ENCODE measurements at places on chromosomes 13 and 19. TPM values are rescaled to one million over a fixed set of nuclear protein-coding genes. Genes with fewer than 3 reads are reported as not detected.

GRCh38 chr19:22257381-22257780 is 28.9 kb upstream of the ZNF729 start:
- no peak for DNase-seq

DNA sequence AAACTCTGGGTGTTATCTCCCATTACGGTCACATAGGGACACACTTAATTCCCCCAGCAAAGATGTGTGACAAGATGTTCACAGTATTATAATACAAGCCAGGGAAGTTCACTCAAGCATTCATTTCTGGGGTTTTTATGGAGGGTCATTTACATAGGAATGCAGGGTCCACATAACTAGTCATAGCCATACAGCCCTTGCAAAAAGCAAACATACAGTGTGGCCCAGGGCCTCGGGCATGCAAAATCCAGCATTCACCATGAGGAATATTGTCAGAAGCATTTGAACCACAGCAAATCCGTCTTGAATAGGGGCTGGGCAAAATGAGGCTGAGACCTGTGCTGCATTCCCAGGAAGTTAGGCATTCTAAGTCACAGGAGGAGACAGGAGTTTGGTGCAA is 13.0 kb upstream of the ZNF460 start:
- DNase-seq = no peak

- no peak for DNase-seq
Measured at GRCh38 chr19:2457394-2458037, 757 bp upstream of the LMNB2 start.

DNA sequence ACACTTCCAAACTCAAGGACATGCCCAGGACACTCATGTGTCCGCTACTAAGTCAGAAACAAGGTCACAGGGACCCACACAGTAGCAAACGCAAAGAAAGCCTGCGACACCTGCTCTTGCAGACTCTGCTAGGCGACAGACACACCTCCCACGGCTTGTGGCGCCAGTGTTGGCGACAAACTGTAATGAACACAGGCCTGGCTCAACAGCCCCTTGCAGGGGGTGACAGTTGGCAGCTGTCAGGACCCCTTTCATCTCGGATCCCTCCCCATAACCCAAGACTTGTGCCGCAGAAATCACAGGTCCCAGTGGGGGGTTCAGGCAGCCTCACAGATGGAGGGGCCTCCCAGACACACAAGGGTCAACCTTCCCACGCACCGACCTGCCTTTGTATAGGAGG is 364 bp downstream of the CKM start:
- DNase-seq = no peak

DNA sequence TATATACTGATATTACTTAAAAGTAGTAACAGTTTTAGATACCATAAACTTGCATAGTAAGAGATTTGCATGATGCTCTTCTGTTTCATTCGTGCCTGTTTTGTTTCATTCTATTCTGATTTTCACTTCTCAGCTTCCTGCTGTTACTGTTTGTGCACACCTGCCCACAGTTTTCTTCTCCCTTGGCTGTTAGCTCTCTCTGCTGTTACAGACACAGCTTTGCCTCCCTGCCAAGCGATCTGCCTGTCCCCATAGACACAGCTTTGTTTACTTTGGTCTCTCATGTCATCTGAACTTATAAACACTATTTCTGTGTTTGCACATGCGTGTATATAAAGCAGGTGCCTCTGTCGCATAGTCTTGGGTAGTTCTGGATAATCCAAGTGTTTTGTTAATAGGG is 21.4 kb upstream of the UPF3A start:
- no peak for DNase-seq

GRCh38 chr13:71587193-71587592 is 279.8 kb downstream of the DACH1 start:
- no peak for DNase-seq

- no peak for DNase-seq
Measured at GRCh38 chr13:53105477-53105876, 76.9 kb downstream of the OLFM4 start.

DNA sequence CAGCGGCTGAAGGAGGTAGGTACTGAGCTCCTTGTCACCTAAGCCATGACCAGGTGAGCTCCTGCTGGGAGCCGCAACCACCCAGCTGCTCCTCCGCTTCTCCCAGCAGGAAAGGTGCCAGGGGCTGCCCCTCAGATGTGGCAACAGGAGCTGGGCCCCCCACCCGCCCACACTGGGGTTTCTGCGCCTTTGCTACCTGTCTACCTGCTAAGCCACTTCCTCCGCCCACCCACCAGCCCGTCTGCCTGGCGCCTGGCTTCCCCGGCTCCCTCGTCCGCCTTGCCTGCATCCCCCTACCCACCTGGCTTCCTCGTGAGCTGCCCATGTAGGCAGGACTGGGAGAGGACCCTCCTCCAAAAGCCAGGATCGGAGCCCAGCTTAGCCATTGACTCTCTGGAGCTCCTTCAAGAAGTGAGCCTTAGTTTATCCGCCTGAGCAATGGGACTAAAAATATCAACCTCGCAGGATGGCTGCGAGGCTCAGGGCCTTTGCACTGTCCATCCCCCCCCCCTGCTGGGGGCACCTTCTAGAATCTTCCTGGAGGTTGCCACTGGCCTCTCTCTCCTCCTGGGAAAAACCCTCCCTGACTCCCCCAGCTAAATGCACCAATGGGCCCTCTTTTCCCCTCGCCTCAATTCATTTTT is 55.8 kb upstream of the KLF2 start:
- no peak for DNase-seq

- DNase-seq = peak; percentile 96
Measured at GRCh38 chr19:46346821-46347571, at the start of gene PPP5C. TSS of gene PPP5C (plus strand) at chr19:46347087. CDS start at chr19:46347097, 10 bp downstream.

- no peak for DNase-seq
Measured at GRCh38 chr19:38701455-38702063, 42.7 kb downstream of the CAPN12 start.

DNA sequence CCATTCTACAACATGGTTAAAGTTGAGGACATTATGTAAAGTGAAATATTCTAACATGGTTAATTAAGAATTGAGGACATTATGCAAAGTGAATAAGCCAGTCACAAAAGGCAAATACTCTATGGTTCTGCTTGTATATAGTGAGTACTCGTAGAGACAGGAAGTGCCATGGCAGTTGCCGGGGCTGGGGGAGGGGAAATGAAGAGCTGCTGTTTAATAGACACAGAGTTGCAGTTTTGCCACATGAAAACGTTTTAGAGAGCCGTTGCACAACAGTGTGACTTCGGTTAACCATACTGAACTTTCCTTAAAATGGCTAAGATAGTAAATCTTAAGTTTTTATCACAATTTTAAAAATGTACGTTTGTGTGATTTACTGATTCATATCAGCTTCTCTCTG is 176.9 kb downstream of the SHISA2 start:
- no peak for DNase-seq

- no peak for DNase-seq
Measured at GRCh38 chr19:49749771-49750170, 13.3 kb downstream of the TSKS start.

DNA sequence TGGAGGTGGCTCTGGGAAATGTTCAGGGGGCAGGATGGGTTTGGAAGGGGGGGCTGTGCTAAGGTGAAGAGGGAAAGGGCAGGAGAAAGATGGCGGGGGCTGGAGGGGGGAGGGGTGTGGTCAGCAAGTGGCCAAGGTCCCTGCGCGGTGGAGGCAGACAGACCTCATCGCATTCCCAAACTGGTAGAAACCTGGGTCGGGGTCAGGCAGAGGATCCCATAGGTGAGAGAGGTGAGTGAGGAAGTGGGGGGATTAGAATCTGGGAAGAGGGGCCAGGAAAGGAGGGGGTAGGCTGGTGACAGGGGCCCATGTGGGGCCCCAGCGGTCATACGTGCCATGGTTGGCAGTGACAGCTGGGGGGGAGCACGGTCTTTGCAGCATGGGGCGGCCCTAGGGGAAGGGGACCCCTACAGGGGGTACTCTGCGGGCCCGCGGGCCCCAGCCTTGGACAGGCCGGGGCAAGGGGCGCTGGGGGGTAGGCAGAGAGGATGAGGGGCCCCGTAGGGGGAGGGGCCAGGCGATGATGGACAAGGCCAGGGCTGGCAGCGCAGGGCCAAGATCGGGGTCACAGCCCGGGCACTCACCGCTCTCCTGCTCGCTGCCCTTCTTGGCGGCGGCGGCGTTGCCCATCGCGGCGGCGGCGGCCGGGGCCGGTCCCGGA is 514 bp downstream of the PRKACA start:
- DNase-seq = no peak

DNA sequence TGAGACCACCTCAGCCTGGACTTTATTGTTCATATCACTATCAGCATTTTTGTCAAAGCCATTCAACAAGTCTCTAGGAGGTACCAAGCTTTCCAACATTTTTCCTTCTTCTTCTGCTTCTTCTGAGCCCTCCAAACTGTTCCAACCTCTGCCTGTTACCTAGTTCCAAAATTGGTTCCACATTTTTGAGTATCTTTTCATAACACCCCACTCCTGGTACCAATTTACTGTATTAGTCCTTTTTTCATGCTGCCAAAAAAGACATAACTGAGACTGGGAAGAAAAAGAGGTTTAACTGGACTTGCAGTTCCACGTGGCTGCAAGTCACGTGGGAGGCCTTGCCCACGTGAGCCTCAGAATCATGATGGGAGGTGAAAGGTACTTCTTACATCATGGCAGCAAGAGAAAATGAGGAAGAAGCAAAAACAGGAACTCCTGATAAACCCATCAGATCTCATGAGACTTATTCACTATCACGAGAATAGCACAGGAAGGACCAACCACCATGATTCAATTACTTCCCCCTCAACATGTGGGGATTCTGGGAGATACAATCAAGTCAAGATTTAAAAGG is 215.1 kb downstream of the PCDH17 start:
- DNase-seq = no peak

- DNase-seq = no peak
Measured at GRCh38 chr19:3034656-3035541, 5.8 kb upstream of the TLE2 start.

DNA sequence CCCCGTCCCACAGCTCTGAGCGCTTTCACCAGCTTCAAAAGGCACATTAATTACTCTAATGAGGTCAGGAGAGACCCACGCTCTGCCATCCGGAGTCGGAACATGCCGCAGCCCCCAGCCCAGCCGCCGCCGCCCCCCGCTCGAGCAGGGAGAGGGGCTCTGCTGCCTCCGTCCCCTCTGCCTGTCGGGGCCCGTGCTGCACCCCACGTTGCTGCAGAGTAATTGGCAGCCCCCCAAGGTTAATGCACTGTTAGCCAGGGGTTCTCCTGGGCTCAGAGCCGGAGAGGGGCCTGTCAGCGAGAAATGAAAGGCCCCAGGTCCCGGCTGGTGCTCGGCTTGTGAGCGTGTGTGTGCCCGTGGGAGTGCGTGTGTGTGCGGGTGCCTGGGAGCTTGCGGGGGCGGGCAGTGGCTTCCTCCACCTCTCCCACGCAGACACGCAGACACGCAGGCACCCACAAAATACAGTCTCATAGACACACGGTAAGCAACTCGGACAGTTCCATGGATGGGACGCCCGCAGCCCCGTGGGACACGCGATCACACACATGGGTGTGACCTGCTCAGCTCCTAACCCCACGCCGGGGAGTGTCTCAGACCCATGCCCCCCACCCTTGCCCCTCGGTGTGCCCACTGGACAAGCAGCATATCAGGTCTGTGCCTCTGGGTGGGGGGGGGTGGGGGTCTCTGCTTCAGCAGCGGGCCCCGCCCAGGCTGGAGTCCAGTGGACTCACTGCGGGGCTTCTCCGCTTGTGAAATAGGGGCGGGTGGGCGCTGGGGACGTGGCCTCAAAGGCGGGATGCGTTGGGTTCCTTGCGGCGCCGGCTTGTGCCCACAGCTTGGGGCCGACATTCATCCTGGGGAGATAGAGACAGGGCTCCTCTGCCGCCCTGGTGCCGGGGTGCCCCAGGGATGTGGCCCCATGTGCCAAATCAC is 4.8 kb upstream of the EFNA2 start:
- no peak for DNase-seq

DNA sequence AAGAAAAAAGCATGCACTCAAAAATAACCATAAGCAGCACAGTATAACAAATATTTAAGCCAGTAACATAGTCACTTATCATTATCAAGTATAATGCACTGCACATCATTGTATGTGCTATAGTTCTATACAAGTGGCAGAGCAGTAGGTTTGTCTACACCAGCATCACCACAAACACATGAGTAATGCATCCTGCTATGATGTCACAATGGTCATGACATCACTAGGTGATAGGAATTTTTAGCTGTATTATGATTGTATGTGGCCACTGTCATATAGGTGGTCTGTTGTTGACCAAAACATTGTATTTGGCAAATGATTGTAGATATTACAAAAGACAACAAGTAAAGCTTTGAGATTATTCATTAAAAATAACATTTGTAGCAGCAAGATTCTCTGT is 860.7 kb upstream of the GPC6 start:
- no peak for DNase-seq

DNA sequence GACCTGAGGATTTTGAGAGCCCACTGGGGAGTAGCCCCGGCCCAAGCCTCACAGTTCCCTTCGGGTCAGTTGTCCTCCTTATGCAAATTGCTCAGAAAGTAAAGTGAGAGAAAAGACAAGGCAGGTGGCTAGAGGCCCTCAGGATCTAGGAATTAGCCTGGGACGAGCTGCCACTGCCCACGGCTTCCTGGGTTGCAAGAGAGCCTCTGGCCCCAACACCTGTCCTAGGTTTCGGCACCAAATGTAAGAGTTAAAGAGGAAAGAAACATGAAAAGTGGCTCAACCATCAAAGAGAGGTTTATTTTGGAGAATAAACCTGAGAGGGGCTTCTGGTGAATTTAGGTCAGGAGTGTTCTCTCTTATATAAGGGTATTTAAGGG is 25.6 kb downstream of the TMEM255B start:
- no peak for DNase-seq

DNA sequence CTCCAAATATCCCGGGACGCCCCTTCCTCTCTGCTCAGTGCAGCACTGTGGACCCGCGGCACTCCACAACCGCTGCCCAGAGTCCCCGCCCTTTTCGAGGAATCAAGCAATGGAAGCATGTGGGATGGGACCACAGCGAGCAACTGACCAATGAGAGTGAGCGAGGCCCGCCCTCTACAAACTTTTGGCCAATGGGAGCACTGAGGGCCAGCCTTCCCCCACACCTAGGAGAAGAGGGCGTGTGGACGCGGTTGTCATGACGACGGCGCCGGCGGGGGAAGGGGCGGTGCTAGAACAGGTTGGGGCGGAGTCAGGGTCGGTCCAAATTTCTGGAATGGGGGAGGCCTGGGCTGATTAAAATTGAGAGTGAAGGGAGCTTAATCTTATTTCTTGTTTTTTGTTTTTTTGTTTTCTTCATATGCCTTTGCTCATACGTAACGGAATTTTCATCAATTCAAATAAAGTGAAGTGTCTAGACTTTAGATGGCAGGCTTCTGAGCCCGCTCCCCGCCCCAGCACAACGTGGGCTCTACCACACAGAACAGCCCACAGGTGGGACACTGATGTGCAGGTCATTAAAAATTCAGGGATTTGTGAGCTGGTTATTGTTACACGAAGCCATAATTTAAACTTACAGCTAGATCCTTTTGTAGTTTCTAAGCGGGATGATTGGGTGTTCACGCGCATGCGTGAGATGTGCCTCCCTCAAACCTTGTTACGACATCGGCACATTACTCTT is at the start of gene DNAAF3:
TSS of gene DNAAF3 (minus strand) at position 84 of the 739 bp plus-strand sequence. CDS start 200 bp downstream, outside the sequence.
- peak; percentile 99 for DNase-seq

GRCh38 chr19:8515317-8515716 is 1.4 kb upstream of the ZNF414 start:
- no peak for DNase-seq

The CASP14 gene
- not detected for total RNA-seq

The LILRB4 gene
- not detected for total RNA-seq

The ZNF383 gene
- 3.3 TPM for total RNA-seq

The POGLUT2 gene
- total RNA-seq = 16.9 TPM

The OR7E24 gene
- not detected for total RNA-seq

The C13orf46 gene
- total RNA-seq = 0.20 TPM

The APOC1 gene
- total RNA-seq = 0.60 TPM

The MEIOSIN gene
- not detected for total RNA-seq

The NXNL1 gene
- total RNA-seq = not detected

The DAZAP1 gene
- total RNA-seq = 48.4 TPM

The SSBP4 gene
- total RNA-seq = 45.8 TPM

The GNG7 gene
- 0.87 TPM for total RNA-seq

The USE1 gene
- 12.9 TPM for total RNA-seq
